Activated CD4-positive, alpha-beta T cell treated with anti-CD3 and anti-CD28 coated beads for 36 hours (primary cell): ENCODE measurements at places on chromosomes 11 and 22. TPM values are rescaled to one million over a fixed set of nuclear protein-coding genes. Genes with fewer than 3 reads are reported as not detected.

DNA sequence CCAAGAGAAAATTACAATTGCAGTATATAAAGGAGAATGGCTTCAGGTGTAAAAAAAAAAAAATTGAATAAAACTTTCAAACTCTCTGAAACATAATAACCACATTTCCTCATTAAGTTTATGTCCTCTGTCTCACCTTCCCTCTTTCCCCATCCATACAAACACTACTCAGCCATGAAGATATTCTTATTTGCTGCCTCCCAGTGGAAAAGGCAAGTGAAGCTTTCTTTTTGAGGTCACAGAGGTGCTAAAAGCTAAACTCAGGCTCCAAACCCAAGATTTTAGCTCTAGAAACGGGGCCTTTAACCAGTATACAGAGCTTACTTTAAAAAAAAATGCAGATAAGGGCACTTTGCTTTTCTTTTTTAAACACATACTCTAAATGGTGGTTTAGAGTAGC lies 1568.5 kb downstream of the FAM181B start:
- no peak for DNase-seq

Gene KRTAP5-7
- 0.16 TPM for total RNA-seq

DNA sequence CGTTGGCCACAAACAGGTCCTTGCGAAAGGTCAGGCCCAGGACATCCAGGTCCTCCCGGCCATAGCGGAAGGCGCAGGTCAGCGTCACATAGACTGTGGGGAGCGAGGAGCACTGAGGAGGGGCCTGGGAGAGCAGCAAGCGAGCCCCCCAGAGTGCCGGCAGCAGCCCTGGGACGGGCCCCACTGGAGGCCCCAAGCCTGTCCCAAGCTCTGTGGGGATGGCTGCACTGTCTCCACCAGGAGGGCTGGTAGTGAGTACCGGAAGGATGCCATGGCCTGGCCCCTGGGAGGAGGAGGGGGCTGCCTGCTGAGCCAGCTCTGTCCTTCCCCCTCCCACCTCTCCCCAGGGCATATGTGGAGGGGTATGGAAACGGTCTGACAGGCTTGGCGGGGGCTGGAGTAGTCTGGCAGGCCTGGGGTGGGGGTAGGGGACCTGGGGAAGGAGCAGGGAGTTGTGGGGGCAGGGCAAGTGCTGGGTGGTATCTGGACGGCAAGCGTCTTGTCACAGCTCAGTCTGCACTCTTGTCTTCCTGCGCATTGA lies 42.9 kb downstream of the TPBGL start:
- no peak for DNase-seq

- DNase-seq: no peak
Observed at GRCh38 chr11:41716862-41717261, 257.4 kb upstream of the LRRC4C start.

Gene PRR33
- total RNA-seq: 0.07 TPM

Gene SEZ6L
- total RNA-seq: not detected

Gene ADM
- 11.7 TPM for total RNA-seq

GRCh38 chr22:30402028-30402765 lies 5.4 kb downstream of the SEC14L2 start:
- no peak for DNase-seq

DNA sequence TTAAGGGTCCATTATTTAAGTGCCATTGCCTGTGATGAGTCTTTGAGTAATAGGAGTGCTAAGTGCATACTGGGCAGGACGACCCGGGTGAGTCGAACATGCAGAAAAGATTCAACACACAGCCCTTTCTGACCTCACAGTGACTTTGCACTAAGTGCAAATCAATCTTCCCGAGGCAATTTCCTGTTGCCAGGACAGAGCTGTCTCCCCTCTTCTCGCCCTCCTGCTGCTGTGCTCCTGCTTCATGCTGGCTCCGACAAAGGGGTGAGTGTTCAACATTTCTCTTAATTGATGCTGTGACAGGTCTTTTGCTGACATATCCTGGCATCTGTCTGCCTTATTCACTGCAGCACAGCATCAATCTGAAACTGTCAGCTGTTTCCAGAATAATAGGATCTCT lies 42.0 kb downstream of the MCHR1 start:
- no peak for DNase-seq

- DNase-seq: no peak
Observed at GRCh38 chr22:21858025-21858764, 9.2 kb downstream of the MAPK1 start.

Gene KCNK4
- total RNA-seq: not detected

GRCh38 chr11:108518581-108518980 lies 20.4 kb upstream of the POGLUT3 start:
- DNase-seq: no peak

Gene RAPSN
- 0.21 TPM for total RNA-seq

Gene C11orf87
- total RNA-seq: not detected

Gene OR5B21
- total RNA-seq: not detected

GRCh38 chr11:122647736-122648275 lies 7.7 kb upstream of the UBASH3B start:
- no peak for DNase-seq
